Fibroblast of the conjunctiva (primary cell): ENCODE measurements at places on chromosomes 6 and 20.

- no peak for DNase-seq
Measured at GRCh38 chr20:5220321-5221060, 93.7 kb downstream of the CDS2 start.

GRCh38 chr6:15044146-15044882 is 201.6 kb upstream of the JARID2 start:
- no peak for DNase-seq

- no peak for DNase-seq
Measured at GRCh38 chr20:59985164-59985563, 26.9 kb downstream of the CDH26 start.

DNA sequence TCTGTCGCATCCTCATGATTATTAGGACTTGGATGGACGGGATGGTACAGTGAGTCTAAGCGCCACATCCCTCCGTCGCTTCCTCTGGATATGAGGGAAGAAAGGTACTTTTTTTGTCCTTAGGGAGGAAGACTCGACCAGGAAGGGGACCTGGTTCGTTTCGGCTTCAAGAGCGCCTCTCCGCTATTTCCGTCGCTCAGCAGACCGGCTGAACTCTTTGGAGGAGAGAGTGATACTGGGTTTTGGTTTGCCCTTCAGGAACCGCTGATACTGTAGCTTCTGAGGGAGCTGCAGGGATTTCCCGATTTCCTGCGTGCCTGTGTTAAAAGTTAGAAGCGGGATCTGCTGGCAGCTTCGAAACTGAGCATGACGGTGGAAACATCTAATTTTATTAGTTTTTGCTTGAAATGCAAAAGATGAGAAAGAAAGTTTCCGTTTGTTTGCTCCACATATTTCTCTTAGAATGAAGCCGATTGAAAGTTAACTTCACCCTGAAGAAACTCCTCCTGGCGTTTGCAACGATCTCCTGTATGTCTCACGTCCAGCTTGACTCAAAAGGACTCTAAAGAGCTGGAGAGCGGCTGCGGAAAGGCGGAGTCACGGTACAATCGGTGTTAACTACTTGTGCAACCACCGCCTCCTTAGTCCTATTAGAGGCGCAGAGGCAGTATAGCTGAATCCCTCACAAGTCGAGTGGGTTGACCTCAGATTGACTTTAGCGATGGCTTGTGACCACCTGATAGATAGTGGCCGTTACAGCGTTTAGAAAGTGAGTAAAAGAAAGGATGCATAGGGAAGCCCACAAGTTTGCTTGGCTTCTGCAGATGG is 129.4 kb downstream of the TRIM27 start:
- no peak for DNase-seq

- DNase-seq = no peak
Measured at GRCh38 chr6:28003059-28003458, 46.0 kb downstream of the OR2B6 start.

- no peak for DNase-seq
Measured at GRCh38 chr6:83872386-83873118, 13.1 kb downstream of the CYB5R4 start.

DNA sequence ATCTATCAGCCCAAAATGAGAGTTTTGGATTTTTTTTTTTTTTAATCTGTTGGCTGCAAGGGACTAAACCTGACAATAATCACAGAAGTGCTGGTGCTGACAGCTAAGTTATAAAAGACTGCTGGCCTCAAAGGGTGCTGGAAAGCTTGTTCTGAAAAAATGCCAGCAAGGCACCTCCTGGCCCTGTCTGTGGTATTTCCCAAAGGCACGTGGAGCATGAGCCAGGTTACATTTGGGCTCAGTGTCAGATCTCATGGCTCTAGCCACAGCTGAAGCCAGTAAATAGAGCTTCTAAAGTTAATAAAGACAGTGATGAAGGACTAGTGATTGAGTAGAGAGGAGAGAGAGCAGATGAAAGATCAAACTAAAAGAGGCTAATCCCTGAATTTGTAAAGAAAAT is 178.9 kb downstream of the FUT9 start:
- DNase-seq = no peak

- DNase-seq = no peak
Measured at GRCh38 chr20:49377326-49377725, 99.5 kb upstream of the ZNFX1 start.

DNA sequence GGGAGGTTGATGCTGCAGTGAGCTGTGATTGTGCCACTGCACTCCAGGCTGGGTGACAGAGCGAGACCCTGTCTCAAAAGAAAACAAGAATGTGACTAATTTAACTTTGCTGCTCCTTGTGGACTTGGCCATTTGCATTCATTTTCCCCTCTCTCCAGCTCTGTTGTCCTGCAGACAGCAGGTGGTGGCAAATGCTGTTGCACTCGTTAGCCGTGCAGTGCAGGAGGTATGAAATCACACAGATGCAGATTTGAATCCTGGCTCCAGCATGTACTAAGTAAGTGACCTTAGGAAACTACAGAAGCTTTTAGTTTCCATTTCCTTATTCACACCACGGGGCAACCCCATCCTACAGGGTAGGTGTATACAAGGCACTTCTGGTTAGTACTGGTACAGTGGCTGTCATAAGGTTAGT is 9.6 kb upstream of the BEND3 start:
- no peak for DNase-seq

DNA sequence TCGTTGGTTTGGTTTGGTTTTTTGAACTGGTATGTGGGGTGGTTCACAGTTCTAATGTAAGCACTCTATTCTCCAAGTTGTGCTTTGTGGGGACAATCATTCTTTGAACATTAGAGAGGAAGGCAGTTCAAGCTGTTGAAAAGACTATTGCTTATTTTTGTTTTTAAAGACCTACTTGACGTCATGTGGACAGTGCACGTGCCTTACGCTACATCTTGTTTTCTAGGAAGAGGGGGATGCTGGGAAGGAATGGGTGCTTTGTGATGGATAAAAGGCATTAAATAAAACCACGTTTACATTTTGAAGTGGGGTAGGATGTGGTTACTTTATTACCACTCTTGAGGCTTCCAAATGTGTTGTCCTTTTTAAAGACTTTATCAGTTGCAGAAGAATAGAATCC is 168.0 kb downstream of the ZMYND8 start:
- no peak for DNase-seq

DNA sequence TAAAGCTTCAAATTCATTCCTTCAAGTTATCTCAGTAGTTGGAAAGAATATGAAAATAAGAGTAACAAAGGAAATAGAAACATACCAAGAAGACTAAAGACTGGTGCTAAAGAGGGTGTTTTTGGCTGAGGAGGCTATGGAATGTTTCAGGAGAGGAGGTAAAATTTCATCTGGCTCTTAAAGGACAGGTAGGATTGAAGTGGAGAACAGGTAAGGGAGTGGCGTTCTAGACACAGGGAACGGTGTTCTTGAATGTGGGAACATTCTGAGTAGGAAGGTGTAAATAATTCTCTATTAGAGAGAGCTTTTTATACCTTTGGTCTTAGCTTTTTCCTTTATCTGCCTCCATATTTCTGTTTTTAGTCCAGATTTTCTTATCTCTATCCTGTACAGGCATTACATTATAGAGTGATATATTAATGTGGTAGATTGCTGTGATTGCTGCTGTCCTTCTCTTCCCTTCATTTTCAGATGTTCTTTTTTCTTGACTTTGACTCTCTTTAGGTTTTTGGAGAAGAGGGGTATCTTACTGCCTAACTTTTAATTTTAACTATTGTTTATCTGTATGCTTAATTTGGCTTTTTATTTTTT is 15.4 kb downstream of the QKI start:
- DNase-seq = no peak
